Activated CD4-positive, alpha-beta T cell treated with anti-CD3 and anti-CD28 coated beads, Interleukin-2, amount 50 U/mL, for 1 hour (primary cell): ENCODE measurements at places on chromosomes 1 and 21.

- DNase-seq = no peak
Observed at GRCh38 chr21:42649122-42650032, 4.0 kb upstream of the PDE9A start.

DNA sequence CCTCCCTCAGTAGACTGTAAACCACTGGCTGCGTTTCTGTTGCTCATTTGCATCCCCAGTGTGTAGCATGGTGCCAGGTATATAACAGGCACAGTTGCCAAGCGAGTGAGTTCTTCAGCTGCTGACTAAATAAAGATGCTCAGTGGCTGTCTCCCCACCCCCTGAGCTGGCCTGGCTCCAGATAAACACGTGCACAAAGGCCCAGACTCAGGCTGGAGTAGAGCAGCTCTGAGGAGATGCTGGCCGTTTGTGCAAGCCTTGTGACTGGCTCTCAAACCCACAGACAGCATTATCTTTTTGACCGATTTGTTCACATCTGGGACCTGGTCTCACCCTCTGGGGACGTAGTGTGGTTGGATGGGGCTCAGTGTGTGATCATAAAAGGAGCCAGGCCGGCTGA, 7.1 kb downstream of the CHRNB2 start:
- no peak for DNase-seq

DNA sequence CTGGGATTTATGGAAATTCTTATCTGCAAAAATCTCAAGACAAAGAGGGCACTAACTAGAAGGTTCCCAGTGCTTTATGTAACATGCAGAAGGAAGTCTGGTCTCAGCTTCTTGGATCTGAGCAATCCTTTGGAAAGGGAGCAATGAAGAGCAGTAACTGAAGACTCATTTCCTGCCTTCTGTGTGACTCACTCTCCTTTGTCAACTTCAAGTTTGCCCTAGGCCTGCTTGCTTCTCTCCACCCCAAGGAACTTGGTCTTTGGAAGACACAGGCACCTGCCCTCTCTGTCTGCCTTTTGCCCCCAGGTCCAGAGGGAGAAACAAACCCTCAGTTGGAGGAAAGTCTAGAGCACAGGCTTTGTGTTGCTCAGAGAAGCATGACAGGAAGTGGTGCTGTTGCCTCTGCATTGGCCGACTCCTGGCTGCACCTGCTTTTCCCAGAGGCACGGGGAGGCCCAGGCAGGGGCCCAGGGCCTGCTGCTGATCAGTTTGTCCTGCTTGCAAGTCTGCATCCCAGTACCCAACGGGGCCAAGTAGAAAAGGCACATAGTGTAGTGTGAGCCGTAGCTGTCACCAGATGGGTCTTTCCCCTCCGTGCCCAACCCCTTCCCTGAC, 137.2 kb downstream of the DHRS3 start:
- DNase-seq = peak; percentile 9

GRCh38 chr1:17661546-17662157, 93.5 kb upstream of the ACTL8 start:
- DNase-seq = peak; percentile 51

DNA sequence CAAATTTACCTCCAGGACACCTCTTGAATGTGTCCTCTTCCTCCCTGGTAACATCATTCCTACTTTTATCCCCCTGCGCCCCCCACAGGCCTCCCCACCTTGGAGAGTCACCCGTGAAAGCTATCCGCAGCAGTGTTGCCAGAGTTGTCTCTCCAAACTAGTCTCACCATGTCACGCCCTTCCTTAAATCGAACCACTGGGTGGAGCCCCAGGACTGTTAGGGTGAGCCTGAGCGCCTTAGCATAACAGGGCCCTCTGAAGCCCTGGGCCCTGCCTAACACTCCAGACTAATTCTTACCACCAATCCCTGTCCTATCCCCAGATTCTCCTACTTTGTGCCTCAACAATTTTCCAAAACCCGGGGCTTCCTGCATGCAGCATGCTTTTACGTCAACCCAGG, 35.0 kb downstream of the HSD3B2 start:
- DNase-seq = no peak

- DNase-seq = peak; percentile 40
Observed at GRCh38 chr1:109397581-109398342, at the start of gene SORT1. TSS of gene SORT1 (minus strand) at chr1:109397918. CDS start at chr1:109397892, 26 bp downstream.

DNA sequence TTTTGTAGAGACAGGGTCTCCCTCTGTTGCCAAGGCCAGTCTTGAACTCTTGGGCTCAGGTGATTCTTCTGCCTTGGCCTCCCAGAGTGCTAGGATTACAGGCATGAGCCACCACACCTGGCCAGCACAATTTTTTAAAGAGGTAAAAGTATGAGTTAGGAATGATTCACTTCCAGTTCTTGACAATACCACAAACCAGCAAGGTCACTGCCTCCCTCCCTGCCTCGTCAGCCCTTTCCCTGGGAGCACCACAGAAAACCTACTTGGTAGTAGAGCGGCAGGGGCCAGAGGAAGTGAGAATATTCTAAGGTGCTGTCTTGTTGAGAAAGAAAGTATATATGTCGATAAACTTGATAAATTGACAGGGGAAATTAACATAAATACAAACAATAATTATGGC, 10.8 kb upstream of the CDA start:
- DNase-seq = no peak

- no peak for DNase-seq
Observed at GRCh38 chr1:68231627-68232288, 565 bp downstream of the WLS start.

DNA sequence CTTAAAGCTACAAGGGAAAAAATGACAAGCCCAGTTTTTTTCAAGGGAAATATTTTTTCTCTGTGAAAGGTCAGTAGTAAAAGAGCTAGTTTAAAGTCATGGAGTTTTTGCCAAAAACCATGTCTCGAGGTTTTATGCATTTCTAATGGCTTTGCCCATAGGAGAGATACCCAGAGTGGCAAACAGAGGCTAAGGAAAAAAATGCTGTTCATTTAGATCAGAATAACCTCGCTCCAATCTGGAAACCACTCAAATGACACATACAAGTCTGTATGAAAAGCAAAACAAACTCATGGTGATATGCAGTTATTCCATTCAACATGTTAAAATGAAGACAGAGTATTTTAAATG, 36.9 kb upstream of the EDEM3 start:
- no peak for DNase-seq

DNA sequence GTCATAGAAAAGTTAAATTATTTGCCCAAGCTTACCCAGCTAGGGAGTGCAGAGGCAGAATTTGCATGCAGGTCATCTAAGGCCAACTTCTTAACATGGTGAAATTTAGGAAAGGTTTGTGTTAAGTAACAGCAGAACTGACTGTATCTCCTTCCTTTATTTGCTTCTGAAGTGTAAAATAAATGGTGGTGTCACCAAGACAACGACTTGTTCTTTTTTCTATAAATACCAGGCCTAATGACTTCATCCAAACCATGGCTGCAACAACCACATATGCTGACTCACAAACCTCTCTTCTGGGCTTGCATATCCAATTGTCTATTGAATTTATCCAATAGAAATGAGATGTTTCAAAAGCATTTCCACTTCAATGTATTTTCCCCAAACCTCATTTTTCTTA, 19.1 kb downstream of the COL24A1 start:
- DNase-seq = no peak

GRCh38 chr1:17903386-17903785, 148.3 kb downstream of the ACTL8 start:
- no peak for DNase-seq

GRCh38 chr1:10338047-10338446, 60.8 kb upstream of the PGD start:
- peak; percentile 18 for DNase-seq

DNA sequence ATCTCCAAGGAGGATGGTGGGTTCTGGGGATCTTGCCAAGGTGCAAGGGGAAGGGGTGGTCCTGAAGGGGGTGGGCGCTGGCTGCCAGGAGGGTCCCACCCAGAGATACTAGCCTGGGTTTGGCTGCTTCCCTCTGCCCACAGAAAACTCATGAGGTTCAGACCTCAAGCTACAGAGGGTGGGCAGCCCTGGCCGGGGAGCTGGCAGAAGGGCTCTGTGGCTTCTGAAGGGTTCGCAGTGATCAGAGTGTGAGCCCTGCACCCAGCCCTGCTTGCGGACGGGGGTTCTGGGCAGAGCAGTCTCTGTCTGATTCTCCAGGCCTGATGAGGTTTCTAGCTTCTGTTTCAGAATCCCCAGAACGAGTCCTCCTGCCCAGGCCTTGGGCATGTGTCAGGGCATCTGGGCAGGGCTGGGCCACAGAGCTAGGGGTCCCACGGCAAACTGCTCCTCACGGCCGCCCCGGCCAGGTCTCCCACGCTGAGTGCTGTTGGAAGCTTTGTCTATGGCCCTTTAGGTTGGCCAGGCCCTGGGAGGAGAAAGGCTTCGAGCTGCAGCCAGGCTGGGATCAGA, 635 bp upstream of the MMEL1 start:
- no peak for DNase-seq

DNA sequence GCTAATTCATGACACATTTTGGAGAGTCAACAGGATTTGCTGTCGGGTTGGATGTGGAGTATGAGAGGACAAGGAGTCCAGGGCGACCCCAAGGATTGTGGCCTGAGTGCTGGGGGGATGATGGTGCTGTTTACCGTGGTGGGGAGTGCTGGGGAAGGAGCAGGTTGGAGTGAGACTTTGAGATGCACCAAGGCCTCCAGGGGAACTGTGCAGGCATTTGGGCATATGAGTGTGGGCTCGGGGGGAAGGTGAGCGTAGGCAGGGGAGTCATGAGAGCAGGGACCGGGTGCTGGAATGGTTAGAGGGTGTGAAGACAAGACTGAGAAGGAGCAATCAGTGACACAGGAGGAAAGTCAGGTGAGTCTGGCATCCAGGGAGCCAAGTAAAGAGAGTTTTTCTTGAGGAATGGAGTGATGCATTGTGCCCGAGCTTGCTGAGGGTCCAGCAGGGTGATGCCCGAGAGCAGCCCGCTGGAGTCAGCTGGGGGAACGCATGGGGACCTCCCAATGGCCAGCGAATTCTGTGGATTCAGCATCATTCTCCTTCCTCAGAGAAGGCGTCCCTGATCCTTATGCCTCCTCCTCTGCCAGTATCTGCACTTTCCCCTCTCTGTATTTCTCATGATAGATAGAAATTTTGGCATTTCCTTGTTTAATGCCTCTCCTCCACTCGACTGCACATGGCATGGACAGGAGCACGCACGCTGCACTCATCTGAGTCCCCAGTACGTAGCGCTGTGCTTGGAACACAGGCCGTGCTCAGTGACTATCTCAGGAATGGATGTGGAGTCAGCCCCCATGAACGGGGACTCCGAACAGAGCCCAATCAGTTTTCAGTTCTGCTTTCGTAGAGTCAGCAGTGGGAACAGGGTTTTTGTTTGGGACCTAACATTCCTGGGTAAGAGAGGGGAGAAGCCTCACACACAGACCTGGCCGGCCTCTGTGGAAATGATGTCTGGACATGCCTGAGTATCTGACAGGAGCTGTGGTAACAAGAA, 52.1 kb upstream of the ETV3 start:
- no peak for DNase-seq
